SJSA1 (cell line): ENCODE measurements at places on chromosomes 3 and 15. TPM values are rescaled to one million over a fixed set of nuclear protein-coding genes. Genes with fewer than 3 reads are reported as not detected.

GRCh38 chr15:94877833-94878232 lies 646.5 kb downstream of the MCTP2 start:
- DNase-seq, result no peak

- no peak for DNase-seq
These were observed 22.2 kb downstream of the MESD start for GRCh38 chr15:80967451-80967850.

DNA sequence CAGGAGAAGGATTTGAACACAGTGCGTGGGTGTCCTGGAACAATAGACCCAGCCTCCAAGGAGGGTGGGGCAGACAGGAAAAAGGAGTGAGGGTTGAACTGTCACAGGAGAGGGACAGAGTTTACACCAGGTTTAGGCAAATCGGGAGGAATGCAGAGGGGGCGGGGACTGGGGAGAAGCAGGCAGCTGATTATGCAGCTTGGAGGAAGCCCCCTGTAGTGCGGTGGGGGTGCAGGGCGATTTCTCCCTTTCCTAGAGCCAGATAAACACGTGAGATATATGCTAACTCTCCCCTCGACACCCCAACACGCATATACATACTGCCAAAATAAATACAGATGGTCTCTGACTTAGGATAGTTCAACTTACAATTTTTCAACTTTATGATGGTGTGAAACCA lies 108.6 kb upstream of the PRR20G start:
- DNase-seq, result no peak

GRCh38 chr15:85367741-85368140 lies 12.7 kb upstream of the AKAP13 start:
- no peak for DNase-seq

DNA sequence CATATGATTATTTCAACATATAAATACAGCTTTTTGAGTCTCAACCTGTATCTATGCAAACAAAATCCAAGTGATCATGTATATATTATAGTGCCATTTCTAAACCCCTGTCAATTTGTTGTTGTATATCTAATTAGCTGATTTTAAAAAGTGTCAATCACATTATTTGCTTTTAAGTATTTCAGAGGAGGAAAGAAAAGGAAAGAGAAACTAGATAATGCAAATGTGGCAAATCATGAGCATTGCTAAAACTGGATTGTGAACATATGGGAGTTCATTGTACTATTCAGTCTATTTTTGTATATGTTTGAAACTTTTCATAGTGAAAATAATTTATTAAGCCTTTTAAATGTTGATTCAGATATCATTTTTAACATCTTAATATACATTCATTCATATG lies 190.7 kb downstream of the ZIC4 start:
- no peak for DNase-seq

DNA sequence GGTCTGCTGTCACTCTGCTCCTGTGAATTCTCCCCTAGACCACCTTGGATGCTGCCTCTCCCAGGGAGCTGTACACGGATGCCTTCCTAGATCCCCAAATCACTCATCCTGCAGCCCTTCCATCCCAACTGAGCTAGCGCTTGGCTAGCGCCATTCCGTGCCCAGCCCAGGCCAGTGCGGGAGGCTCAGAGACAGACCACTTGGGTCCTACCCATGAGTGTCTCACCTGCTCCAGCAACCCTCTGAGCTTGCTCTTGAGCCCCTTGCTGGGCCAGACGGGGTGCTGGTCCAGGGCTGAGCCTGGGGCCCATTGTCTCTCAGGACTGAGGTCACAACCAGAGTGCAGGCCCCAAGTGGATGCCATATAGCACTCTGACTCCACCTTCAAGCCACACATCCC lies 17.7 kb downstream of the SH2D7 start:
- DNase-seq, result no peak

- DNase-seq, result no peak
These were observed 65.6 kb downstream of the ZNF148 start for GRCh38 chr3:125309476-125309875.

- no peak for DNase-seq
These were observed 325.0 kb downstream of the RBMS3 start for GRCh38 chr3:29605845-29606244.

GRCh38 chr3:158847885-158848284 lies 46.0 kb downstream of the MFSD1 start:
- no peak for DNase-seq

- no peak for DNase-seq
These were observed 30.4 kb upstream of the THUMPD3 start for GRCh38 chr3:9332250-9333030.

DNA sequence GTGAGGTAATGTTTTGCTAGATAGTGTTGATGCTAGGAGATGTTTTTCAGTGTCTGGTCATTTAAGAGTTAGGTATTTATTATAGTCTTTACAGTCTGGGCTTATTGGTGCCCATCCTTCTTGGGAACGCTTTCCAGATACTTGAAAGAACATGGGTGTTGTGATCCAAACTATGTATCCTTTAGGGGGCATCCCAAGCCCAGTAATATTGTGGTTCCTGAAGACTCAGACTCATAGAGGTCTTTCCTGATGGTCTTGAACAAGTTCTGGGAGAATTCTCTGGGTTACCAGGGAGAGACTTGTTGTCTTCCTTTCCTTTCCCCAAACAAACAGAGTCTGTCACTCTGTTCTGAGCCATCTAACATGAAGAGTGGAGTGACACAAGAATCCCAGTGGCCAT lies 99.7 kb upstream of the LRRC3B start:
- no peak for DNase-seq

LIPC gene
- 1.1 and 2.2 TPM in 2 replicates for total RNA-seq

SLC2A2 gene
- not detected in 2 replicates for total RNA-seq
